ENCODE measurements at places on chromosomes 1 and 21.

DNA sequence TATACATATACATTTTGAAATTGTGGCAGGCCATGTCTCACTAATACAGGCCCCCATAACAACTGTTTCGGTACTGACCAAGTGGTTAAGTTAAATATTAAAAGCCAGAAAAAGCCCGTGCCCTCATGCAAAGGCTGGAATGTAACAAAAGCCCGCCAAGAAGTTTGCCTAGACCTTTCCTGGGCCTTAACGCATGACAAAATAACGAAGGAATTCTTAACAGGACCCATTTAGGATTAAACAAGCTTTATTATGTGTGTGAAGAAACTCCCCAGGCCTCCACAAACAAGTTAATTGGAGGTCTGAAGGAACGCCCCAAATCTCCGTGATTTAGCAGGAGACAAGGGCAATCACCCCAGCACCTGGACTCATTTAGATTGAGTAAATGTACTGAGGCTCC is 42.4 kb downstream of the TNFSF4 start:
- DNase-seq, result no peak

DNA sequence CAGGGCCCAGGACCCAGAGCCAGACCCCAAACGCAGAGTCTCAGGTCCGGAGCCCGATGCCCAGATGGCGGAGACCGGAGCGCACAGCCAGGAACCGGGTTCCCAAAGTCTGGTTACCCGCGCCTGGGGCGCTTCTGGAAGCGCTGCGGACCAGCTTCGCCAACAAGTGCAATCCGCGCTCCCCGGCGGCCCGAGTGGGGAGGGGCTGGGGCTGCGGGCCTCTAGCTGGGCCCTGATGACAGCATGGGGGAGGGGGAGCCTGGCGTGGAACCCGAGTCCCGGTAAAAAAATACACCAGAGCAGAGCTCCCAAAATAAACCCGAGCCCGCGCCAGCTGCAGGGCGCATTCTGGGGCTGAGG is 494 bp downstream of the NT5C1A start:
- DNase-seq, result no peak

DNA sequence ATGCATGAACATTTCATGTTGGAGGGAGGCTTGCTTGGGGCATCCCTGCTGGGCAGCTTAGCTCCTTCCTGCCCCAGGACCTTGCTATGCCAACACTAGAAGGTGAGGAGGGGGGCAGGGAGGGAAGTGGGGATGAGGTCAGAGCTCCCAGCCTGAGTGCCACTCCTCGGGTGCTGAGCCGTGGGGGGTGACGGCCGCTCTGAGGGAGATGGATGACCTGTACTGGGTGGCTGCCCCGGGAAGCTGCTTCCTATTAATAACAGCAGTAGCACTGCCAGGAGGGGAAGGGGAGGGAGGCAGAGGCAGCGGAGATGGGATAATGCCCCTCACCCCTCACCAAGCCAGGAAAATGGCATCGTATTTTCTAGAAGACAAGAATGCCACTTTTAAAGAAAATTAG is 60.6 kb downstream of the UBIAD1 start:
- DNase-seq, result no peak

DNA sequence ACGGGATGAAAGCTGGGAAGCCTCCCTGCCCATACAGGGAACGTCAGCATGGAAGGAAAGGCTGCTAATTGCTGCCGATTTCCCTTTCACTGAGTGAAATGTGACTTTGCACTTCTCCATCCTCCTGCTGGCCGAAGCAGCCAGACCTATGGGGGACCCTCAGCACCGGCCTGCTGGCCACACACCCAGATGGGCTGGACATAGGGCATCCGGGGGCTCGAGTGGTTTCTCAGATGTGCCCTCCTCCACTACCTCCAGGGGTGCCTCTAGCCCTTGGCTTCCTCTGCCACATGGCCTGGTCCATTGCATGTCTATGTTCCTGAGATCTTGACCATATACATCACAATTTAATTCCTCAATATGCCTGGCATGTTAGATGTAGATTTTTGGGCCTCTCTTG is 79.7 kb downstream of the LRRN2 start:
- no peak for DNase-seq

DNA sequence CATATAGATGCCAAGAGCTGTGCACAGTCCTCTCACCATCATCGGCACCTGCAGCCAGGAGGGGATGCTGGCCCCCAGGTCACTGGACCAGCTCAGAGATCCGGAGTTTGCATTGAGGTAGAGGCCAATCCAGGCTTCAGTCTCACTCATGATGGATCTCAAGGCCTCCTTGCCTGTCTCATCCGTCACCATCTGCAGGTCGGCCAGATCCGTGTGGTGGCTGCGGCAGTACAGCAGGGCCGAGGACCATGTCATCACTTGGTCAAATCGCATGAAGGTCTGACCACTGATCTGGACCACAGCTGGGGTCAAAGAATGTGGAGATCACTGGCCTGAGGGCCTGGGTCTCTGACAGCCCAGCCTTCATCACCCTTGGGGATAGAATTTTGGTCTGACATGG is 6.6 kb downstream of the CLEC20A start:
- no peak for DNase-seq

DNA sequence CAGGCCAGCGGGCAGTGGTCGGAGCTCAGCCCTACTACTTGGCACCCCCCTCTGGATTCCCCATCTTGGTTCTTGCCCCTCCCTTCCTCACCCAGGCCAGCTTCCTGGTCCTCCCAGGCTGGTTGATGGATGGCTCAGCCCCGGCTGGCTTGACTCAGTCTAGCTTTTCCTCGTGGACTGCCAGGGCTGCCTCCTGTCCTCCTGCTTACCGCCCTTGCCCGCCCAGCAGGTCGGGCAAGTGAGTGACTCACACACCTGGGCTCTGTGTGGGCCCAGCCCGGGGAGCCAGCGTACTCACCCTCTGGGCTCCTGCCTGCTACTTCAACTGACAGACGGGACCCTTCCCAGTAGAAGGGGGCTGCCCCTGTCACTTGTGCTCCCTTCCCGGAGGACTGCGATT is 19.5 kb upstream of the ARHGEF10L start:
- peak; percentile 88 for DNase-seq

DNA sequence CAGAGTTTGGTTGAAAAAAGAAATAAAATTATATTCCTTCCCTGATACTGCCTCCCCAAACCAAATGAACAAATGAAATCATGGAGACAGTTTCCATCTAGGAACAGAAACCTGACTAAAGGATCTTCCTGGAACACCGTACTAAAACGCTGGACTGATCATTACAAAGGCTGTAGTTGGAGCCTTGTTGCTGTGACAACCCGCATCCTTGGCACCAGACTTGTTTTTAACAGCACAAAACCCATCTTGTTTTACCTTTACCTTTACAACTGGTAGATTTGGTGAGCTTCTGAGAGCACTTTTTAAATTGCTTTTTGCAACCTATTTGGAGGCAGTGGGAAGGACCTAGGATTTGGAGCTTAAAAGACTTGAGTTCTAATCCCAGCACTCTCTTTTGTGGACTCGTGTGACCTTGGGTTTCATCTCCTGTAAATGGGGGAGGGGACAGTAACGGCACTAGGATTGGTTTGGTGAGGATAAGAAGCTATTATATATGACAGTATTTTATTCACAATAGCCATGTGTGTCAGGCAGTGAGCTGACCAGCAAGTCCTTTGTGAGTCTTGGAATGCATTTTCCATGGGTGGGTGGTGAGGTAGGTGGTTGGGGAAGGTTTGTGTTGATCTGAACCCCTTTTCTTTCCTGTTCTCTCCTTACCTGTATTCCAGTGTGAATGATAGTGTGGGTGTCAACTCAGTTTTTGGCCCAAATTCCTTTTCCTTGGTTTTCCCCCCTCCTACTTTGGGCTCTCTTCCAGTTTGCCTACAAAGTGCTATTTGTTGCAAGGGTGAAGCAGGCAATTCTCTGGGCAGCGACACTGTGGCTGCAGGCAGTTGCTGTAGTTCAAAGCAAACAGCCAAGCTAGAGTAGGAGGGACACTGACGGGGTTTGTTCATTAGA is 12.6 kb downstream of the LRRC8D start:
- no peak for DNase-seq

- DNase-seq, result no peak
Observed at GRCh38 chr1:201773764-201774163, 55.2 kb upstream of the IPO9 start.

GRCh38 chr1:234901491-234902049 is 227.1 kb downstream of the TOMM20 start:
- DNase-seq, result no peak

GRCh38 chr1:12232221-12232620 is 2.4 kb downstream of the VPS13D start:
- no peak for DNase-seq

DNA sequence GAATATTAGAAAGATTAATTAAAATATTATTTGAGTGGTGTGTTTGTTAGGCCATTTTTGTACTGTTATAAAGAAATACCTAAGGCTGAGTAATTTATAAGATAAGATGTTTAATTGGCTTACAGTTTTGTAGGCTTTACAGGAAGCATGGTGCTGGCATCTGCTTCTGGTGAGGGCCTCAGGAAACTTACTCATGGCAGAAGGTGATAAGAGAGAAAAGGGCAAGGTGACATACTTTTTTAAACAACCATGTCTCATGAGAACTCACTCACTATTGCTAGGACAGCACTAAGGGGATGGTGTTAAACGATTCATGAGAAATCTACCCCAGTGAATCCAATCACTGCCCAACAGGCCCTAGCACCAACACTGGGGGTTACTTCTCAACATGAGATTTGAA is 56.7 kb upstream of the RGS21 start:
- no peak for DNase-seq

DNA sequence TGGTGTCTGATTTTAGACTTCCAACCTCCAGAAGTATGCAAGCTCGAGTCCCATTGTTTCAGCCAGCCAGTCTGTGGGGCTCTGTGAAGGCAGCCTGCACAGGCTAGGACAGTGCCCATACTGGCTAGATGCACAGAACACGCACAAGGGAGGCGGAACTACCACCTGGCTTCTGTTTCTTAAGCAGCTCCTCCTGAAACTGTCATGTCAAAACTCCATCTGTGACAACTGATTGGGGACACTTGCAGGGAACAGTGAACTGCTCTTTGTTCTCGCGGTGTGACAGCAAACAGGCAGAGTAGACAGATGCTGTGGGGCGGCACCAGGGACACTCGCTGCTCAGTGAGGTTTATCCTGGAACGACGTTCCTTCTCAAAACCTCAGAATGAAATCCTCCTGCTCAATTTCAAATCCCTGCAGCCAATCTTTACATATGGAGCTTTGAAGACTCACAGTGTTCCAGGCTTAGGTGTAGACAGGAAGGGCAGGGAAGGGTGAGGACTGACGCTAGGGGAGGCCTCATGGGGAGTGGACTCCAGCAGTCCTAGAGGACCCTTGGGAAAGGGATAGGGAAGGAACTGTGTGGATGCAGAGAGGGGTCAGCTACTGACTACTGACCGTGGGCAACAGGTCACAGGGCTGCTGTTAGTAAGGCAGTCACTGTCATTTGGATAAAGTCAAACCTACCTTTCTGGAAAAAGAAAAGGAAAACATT is 73.8 kb downstream of the ERG start:
- DNase-seq, result no peak

DNA sequence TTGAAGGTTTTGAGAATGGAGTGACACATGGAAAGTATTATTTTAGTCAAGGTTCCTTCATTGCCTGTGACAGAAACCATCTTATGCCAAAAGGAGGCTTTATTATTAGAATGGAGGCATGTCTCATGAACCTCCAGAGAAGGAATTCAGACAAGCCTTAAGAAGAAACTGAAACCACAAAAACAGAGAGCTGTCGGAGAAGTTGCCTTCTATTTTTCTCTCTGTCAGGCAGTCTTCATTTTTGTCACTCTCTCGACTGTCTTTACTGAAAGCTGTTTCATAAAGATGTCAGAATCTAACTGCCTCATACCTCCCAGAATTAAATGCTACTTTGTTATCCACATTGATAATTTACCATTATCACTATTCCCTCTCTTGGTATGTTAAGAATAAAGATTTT is 434.7 kb upstream of the ADGRL4 start:
- no peak for DNase-seq

GRCh38 chr1:156852418-156852874 is 6.5 kb downstream of the INSRR start:
- DNase-seq, result no peak

DNA sequence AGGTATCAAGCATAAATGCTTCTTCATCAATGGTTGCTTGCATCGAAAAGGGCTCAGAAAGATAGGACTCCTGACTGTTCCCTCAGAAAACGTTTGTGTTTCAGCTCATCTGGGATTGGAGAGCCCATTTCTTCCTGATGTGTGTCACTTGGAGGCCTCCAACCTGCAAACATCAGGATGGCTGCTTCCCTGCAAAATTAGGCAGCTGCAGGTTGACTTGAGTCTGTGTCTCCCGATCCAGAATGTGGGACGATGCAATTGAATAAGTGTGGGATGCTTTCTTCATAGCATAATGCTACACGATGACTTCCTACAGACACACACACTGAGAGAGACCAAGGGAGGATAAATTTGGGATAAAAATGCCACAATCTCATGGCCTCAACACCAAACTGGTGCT is 42.2 kb downstream of the OLIG1 start:
- DNase-seq, result no peak

GRCh38 chr1:93670141-93670540 is 11.5 kb downstream of the BCAR3 start:
- peak; percentile 57 for DNase-seq

- no peak for DNase-seq
Observed at GRCh38 chr1:63856924-63857323, 83.1 kb downstream of the ROR1 start.

DNA sequence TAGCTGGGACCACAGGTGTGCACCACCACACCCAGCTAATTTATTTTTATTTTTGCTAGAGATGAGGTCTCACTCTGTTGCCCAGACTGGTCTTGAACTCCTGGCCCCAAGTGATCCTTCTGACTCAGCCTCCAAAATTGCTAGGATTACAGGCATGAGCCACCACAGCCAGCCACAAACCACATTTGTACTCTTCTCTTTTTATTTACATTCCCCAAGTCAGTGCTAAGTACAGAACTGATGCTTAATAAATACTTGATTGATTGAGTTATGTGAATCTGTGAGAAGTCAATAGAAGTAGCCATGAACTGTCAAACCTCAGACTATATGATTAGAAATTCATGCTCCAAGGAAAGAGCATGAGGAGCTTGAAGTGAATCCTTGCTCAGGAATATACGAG is 48.5 kb upstream of the S1PR1 start:
- no peak for DNase-seq

- no peak for DNase-seq
Observed at GRCh38 chr21:36265431-36265830, 54.6 kb upstream of the MORC3 start.

DNA sequence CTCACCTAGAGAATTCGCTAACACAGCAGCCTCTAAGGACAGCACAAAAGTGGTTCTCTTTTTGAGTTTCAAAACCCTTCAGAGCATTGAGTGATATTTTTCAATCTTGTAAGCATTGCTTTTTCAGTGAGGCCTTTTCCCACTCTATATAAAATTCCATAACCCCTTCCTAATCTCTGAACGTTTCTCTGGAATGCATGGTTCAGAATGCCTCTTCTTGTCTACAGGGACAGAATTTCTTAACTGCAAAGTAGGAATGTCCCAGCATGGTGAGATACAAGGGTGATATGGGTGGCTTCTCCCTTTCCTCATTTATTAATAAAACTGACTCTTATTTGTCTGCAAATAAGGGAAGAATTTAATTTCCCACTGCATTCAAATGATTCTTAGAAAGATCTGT is 377.9 kb downstream of the LTN1 start:
- DNase-seq, result no peak

Measured in Calu3 (cell line).